ENCODE measurements at places on chromosomes 16 and 17.
A peak's percentile ranks its signal among the peaks of the same experiment; 100 is the strongest.

DNA sequence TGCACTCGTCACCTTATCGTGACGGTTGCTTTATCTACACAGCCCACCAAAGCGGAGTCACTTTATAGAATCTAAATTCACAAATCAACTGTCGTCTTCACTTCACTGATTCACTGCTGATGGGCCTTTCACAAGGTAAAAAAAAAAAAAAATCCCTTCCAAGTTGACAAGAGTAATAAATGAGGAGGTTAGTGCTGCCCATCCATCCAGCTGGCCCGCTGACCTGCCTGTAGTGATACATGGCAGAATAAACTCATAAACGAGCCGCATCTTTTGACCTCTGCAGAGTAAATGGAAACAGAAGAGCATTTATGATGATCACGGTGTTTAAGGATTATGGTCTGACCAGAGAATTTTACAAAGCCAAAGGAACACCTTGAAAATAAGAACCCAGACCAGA is 227.3 kb upstream of the IRX5 start:
- no peak for DNase-seq

DNA sequence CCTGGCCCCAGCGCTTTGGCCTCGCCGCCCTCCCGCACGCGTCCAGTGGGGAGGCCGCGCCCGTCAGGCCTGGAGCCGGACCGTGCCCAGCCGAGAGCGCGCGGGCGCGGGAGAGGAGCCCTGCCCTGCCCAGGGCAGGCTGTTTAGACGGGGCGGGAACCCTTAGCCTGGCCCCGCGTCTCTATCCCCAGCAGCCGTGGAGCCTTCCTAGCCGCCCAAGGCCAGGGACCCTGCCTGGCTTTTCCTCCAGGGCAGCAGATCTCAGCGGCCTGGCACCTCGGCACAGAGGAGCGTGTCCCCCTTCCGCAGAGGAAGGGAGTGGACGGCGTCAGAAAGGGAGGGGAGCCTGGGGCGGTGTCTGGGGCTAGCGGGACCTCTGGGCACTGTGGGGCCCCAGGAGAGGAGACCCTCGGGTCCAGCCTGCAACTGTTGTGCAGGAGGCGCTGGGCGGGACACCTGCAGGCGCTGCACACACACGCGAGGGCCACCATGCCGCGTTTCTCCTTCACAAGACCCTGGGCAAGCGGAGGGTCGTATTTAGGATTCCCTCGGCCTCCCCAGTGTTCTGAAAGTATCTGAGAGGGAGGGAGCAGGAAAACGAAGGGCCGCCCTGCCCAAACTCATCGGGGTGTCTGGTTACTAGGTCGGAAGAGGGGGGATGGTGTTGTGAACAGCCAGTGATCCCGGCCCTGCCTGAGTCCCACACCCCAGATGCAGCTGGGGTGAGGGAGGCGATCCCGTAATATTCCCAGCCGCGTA is 2.3 kb upstream of the NPTX1 start:
- peak; percentile 54 for DNase-seq

DNA sequence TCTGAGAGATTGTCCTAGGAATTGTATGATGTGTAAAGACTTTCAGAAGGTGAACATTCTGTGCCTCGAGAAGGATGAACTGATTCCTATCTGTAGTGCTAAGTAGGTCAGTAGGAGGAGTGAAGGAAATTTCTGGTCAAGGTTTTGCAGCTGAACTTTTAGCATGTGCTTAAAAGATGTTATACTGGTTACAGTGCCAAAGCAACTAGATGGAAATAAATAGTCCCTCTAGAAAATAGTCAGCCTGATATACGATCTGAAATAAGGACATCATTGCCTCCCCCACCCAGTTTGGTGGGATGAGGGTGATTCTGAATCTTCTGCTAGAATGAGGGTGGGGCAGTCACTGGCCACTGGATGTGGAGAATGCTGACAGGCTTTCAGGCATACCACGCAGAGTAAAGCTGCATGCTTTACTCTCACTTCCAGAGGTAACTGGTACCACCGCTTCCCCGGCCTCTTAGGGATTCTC is 57.2 kb upstream of the VPS4A start:
- no peak for DNase-seq

DNA sequence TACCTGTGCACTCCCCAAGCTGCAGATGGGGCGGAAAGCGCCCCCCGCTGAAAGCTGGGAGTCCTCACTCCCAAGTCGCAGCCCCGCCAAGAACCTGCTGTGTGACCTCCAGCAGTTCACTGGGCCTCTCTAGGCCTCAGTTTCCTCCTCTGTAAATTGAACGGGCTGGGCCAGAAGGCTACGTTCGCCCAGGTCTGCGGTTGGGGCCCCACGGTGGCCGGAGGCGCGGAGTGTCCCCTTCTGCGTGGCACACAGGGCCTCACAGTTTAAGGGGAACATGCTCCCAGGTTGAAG is 628 bp downstream of the GALK1 start:
- no peak for DNase-seq

DNA sequence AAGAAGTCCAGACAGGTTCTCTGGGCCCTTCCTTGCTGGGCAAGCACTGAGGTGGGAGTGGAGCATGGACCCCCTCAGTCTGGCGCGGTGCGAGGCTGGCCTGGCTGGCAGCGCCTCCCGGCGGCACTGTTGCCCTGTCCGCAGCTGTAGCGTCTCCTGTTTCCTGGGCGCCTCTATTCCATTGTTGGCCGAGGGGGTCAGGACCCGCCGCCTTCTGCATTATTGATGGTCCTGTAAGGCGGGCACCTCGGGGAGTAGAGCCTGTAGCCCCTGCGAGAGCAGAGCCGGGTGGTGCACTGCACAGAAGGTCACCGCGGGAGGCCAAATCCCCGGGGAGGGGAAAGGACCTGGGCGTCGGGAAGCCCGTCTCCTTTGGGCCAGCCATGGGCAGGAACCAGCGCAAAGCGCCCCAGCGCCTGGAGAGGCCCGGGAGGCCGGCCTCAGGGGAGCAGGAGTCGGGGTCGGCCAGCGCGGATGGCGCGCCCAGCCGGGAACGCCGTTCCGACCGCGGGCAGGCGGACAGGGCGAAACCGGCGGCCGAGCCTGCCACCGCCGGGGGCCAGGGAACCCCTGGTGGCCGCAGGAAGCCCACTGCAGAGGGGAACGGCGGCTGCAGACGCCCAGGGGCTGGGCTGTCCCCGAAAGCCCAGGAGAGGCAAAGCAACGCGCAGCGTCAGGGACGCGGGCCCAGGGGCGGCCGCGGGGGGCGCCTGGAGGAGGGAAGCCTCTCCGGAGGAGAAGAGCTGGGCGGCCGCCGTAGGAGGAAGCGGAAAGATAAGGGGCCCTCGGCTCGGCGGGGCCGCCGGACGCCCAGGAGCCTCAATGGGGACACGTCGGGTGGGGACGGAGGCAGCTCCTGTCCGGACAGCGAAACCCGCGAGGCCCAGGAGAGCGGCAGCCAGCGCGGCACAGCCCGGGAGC is at the start of gene MYO15B:
MYO15B (plus strand) TSS at position 126 of the 921 bp plus-strand sequence; CDS start at position 384, 258 bp downstream.
- DNase-seq, result peak; percentile 86

DNA sequence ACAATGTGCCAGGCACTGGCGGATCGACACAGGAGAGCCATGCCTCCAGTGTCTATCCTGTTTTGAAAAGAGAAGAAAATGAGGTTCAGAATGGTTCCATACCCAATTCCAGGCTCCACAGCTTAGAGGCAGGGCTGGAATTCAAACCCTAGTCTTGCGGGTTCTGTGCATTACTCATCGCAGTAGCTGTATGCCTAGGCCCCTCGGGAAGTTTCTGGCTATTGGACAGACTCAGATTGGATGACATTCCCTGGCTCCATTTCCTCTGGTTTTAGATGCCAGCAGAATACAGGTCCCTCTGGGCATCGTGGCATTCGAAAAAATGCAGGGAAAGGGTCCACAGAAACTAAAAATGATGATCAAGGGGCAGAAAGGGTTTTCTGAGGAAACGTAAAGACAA is 184.7 kb downstream of the COPRS start:
- DNase-seq, result no peak

DNA sequence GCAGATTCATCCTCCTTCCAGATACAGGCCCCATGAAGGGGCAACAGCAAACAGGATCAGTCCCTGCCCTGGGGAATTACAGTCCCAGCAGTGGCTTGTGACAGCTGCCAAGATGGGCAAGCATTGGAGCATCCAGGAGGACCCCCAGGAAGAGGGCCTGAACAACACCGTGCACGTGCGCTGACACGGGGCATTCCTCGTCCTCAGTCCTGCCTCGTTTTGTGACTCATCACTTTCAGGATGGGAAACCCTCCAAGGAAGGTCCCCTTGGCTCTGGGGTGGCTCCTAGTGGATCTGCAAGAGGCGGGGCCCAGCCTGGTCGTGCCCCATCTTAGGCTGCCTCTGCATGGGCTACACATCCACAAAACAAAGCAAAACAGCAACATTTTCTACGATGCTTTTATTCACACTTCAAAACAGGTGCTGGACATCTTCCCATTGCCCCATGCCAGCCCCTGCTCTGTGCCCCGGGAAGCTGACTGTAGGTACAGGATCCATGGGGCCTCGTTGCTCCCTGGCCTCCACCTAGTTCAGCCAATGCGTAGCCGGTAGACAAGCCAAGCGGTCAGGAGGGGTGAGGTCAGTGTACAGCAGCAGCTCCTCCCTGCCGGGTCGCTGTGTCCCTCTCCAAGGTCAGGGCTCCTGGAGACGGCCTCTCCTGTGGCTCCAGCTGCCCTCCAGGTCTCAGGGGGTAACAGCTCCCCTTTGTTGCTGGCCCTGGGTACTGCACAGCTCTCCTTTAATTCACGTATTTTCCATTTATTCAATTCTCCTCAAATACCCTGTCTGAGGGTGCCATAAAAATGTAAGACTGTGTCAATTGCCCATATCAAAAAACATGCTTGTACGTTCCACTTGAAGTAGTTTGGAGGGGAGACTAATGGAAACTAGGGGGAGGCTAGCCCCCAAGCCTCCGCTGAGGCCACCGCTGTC is 32.2 kb downstream of the ACTG1 start:
- DNase-seq, result no peak

DNA sequence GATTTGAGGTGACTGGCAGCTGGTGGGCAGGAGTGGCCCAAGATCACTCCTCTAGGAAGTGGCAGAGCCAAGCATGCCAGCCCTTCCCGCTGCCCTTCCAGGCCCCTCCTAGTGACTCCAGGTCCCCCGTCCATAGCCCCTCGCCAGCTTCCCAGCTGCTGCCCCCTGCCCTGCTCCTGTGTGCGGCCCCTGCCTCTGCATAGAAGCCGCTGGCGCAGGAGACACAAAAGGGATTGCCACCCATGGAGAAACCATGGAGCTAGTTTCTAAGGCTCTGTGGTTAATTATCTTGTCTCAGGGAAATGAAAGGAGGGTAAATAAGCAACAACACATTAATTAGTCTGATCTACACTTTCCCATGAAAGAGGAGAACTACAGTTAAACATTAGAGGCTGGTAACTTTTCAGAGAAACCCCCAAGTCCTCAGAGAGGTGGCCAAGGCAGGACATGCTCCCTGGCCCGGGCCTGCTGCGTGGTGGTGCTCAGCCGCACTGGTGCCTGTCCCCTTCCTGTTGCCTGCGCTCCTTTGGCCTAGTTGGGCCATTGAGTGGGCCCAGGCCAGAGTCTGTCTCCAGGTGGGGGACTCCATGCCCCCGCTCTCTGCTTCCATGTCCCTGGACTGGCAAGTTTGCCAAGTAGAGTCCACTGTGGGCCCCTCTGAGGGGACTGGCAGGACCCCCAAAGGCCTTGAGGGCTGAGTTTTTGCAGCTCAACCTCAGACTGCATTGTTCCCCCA is 65.2 kb downstream of the PRMT7 start:
- DNase-seq, result no peak

DNA sequence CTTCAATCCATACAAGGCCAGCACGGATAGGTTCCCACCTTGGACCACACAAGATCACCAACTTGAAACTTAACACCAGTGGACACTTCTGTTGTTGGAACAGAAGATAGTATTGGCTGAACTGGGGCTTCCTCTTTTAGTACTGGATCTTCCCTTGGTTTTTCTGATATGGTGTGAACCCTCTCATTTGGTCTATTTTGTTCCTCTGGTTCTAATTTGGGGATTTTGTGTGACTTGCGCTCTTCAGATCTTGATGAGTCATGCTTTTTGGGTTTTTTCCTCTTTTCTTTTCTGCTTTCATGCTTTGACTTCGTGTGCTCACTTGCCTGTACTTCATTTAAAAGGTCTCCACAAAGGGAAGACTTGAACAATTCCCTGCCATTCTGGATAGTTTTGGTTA is 39.0 kb downstream of the SOST start:
- no peak for DNase-seq

- DNase-seq, result no peak
These were observed 423.9 kb downstream of the WWOX start for GRCh38 chr16:78523212-78523985.

GRCh38 chr17:2063261-2064146 is 8.6 kb downstream of the HIC1 start:
- no peak for DNase-seq

GRCh38 chr17:80129006-80129565 is 17.8 kb downstream of the EIF4A3 start:
- DNase-seq, result no peak

DNA sequence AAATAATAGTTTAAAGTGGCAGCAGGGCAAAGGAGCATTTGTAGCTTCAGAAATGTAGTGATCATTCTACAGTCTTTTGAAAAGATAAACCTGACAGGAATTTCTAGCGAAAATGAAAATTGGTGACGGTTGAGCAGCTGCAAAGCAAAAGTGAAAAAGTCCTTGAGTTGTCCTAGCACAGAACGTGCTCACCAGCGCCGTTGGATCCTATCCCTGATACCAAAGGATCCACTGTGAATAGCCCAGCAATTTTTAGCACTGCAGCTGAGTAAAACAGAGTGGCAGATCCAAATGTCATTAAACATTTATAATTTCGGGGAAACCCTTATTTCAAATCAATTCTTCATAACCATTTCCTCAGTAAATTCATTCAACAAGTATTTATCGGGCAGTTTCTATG is 453.8 kb upstream of the HSBP1 start:
- DNase-seq, result no peak

- DNase-seq, result no peak
These were observed 85.2 kb downstream of the GLG1 start for GRCh38 chr16:74521691-74522090.

DNA sequence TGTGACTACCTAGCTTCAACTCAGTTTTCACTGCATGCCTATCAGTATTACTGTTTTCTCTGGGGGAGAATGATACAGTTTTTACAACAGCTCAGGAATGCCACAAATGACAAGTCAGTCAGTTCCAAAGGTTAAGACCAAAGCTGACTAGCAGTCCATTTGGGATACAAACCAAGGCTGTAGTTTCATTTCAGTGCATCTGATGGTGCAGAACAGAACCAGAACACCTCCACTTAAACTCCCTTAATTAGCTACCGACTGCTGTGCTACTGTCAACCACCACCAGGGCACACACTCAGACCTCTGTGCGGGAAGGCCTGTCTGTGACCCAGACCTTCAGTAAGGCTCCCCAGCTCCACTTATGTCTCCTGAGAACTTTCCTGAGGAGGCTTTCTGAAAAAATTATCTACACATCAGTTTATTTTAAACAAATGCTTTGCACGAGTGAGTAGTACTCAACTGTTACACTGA is 20.4 kb downstream of the NFE2L1 start:
- DNase-seq, result peak; percentile 52
